Esophagus muscularis mucosa (tissue), 4 donors: ENCODE measurements at places on chromosomes 12 and 14. TPM values are rescaled to one million over a fixed set of nuclear protein-coding genes. Genes with fewer than 3 reads are reported as not detected.

TAS2R7 gene
- not detected for total RNA-seq

DNA sequence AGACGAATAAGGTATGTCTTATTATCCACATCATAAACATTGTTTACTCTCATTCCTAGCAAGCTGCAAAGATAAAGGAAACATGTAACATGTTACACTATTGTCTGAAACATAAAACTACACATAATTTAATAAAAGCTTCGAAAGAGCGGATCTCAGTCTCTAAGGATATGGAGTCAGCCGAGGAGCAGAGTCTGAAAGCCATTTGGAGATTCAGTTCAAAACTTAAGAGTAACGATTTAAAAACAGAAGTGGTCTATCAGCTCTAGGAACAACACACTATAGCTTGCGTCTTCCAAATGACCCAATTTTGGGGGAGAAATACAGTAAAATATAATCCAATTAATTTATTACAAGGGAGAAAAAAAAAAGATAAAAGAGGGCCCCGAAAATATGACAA is 775 bp downstream of the NEMF start:
- H3K27ac ChIP-seq: peak overlapping the region; percentile 88
- peak overlapping the region; percentile 77 for H3K4me3 ChIP-seq
- H3K4me1 ChIP-seq: peaks cover 40% of the 10 kb centered on the region
- no peak for DNase-seq

TAS2R10 gene
- 0.40 TPM for total RNA-seq

LRP1-AS gene
- total RNA-seq: not detected

DACT1 gene
- 5.0 TPM for total RNA-seq

SIX6 gene
- not detected for total RNA-seq
